ENCODE measurements at places on chromosomes 7 and 10. TPM values are rescaled to one million over a fixed set of nuclear protein-coding genes. Genes with fewer than 3 reads are reported as not detected.

- no peak for DNase-seq
These were observed 573.5 kb downstream of the KIF20B start for GRCh38 chr10:90274721-90275468.

GRCh38 chr10:81179805-81180452, 642.2 kb downstream of the SH2D4B start:
- DNase-seq: peak; percentile 2

RBM20 gene
- total RNA-seq: 1.3 TPM

- peak; percentile 66 for DNase-seq
These were observed 3.2 kb upstream of the IFIT1 start for GRCh38 chr10:89389254-89389653.

PSD gene
- 0.23 TPM for total RNA-seq

NMT2 gene
- total RNA-seq: 14.4 TPM

DNA sequence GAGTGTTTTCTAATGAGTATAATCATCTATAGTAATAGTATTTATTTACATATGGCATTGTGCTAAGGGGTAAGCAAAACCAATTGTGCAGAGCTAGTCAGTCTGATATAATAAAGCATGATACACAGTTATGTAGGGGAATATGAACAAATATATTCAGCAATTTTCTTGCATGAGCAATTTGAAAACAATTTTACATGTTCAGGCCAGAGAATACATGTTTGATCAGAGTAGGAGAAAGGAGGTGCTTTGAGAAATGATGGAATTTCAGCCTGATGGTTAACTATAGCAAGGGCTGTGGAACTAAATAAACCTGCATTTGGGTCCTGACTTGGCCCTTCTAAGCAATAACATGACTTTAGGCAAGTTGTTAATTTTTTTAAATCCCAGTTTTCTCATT, 214.5 kb downstream of the TWIST1 start:
- DNase-seq: no peak

DNA sequence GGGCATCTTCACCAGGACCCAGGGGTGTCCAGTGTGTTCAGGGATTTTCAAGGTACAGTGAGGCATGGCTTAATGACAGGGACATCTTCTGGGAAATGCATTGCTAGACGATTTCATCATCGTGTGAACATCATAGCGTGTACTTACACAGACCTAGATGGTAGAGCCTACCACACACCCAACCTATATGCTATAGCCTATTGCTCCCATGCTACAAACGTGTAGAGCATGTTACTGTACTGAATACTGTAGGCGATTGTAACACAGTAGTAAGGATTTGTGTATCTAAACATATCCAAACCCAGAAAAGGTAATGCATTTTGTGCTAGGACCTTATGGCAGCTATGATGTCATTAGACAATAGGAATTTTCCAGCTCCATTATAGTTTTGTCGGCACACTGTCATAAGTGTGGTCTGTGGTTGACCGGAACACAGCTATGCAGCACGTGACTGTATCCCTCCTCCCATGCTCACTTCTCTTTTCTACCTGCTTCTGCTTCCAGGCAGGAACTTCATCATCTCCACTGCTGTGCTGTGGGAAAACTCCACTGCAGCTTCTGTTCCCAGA, 416.2 kb upstream of the NFE2L3 start:
- no peak for DNase-seq

GRCh38 chr7:123433665-123434064, 100.7 kb downstream of the IQUB start:
- peak; percentile 5 for DNase-seq

TMEM270 gene
- not detected for total RNA-seq

STEAP1 gene
- 21.2 TPM for total RNA-seq

CALHM3 gene
- total RNA-seq: 4.1 TPM

ERVW-1 gene
- not detected for total RNA-seq

DNA sequence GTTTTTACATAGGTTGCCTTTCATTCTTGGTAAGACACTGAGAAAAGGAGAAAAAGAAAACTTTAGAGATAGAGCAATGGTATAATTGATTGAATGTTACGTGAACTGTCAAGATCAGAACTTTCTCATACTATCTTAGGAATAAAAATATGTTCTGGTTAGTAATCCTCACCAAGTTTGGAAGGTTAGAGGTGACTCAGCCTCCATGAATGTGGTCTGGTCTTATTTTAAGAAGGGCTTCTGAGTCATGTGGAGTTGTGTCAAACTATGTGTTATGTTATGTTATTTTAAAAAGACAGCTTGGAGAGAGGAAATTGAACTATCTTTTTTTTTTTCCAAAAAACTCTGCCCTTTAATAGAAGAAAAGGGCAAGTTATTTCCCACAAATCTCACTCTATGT, 458.6 kb upstream of the KLF6 start:
- peak; percentile 83 for DNase-seq

GIMAP4 gene
- total RNA-seq: not detected

SLC13A1 gene
- not detected for total RNA-seq

DNA sequence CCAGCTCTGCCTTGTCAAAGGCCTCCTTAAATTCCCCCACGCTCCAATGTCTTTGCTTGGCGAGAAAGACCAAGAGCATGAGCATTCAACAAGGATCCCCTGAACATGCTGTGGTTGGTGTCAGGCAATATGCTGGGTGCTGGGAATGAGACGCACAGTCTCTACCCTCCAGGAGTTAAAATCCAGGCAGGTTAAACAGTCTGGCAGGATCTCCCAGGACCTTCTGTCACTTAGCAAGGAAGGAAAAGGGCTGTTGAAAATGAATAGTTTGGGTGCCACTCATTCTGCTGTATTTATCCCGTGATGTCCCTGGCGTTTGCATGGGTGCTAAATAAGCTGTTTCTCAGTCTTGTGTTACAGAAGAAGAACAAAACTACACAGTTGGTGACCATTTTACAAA, 21.9 kb upstream of the ITGA8 start:
- no peak for DNase-seq

DNA sequence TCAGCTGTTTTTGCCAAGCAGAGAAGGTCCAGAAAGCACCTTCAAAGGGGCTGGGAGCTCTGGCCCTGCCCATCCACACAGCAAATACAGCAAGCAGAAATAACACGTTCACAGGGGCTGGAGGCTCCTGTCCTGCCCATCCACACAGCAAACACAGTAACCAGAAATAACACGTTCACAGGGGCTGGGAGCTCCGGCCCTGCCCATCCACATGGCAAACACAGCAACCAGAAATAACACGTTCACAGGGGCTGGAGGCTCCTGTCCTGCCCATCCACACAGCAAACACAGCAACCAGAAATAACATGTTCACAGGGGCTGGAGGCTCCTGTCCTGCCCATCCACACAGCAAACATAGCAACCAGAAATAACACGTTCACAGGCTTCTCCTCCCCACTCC, 558.1 kb downstream of the PTPRN2 start:
- DNase-seq: no peak

DNA sequence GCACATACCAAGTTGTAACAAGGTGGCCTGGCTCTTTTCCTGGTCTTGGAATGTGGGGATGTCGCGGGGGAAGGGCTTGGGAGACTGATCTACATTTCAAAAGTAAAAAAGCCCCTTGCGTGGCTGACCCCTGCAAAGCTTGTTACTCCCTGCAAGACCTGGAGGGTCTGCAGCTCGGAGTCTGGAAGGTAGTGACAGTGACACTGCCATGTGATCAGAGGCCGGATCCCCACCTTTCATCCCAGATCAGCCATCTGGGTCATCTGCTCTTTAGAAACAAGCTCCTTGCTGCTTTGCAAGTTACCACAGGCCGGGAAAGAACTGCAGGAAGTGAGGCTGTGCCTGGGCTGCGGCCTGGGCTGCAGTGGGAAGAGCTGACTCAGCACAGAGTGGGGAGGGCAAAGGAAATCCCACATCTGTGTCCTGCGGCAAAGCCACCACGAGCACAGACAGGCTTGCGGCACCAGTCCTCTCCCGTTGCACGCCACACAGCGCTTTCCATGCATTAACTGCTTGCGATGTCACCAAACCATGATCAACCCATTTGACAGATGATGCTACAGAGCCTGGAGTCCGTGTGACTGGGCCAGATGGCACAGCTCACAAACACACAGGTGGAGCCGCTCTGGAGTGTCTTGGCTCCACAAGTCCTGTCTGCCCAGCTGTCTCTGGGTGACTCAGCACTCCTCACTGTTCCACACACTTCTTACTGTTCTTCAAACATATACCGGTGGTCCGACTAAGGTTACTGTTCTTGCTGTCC, 97.7 kb downstream of the SH3PXD2A start:
- DNase-seq: peak; percentile 73

DNA sequence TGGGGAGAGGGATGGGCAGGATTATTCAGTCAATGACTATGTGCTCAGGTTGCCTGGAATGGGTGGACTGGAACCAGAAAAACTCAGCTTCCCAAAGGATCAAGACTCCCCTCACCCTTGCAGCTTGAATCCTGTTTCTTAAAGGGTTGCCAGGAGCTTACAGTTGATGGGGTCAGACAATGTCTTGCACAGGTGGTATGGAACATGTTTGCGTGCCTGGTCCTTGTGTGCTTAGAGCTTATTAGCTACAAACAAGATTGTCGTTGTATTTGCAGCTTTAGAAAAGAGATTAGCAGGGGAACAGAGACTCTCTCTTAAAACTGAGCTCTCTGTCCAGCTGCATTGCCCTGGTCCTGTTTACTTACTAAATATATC, 56.9 kb downstream of the PRR15 start:
- DNase-seq: peak; percentile 7

ANKRD61 gene
- total RNA-seq: 0.26 TPM

- no peak for DNase-seq
These were observed 176.6 kb upstream of the TNS3 start for GRCh38 chr7:47758546-47758945.

- DNase-seq: peak; percentile 45
These were observed 327.2 kb upstream of the AKR1E2 start for GRCh38 chr10:4498711-4499251.

DNA sequence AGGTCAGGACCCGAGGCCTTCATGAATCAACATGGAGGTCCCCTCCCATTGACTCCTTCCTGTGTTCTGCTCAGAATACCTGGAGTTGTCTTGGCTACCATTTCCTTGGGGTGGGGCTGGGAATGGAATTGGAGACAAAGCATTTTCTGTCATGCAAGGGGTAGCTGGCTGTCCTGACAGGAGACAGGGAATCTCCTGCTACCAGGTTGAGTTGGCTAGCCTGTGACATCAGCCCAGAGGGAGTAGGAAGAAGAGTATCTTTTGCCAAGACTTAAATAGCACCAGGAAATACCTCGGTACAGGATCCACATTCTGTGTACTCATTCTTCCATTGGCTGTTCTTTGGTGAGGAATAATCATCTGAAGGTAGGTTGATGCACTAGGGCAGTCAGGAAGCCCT, 4.9 kb downstream of the ZDHHC16 start:
- DNase-seq: no peak

All from PC-3 (cell line).